Activated gamma-delta T cell treated with Interleukin-2 at 50 U/mL for 16 hours (primary cell): ENCODE measurements at places on chromosomes 2 and 18.
A peak's percentile ranks its signal among the peaks of the same experiment; 100 is the strongest.

- no peak for DNase-seq
These were observed 357.1 kb downstream of the EN1 start for GRCh38 chr2:118490330-118490729.

- no peak for DNase-seq
These were observed 1216.1 kb upstream of the FAM98A start for GRCh38 chr2:34815052-34815741.

DNA sequence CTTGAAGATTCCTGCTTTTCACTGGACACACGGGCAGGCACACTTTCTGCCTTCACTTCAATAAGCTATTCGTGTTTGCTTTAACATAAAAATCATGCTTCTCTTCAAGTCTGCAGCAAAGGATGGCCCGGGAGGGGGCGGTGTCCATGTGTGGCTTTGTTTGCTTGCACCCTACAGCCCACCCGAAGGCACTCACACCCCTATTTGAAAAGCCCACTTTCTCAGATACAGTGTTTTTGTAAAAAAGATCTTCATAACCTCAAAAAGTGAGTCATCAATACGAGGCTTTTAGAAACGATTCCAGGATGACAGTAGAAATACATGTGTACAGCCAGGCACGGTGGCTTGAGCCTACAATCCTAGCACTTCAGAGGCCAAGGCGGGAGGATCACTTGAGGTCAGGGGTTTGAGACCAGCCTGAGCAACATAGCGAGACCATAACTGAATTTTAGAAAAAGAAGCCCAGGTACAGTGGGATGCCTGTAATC is 36.5 kb upstream of the HPCAL1 start:
- DNase-seq: no peak

DNA sequence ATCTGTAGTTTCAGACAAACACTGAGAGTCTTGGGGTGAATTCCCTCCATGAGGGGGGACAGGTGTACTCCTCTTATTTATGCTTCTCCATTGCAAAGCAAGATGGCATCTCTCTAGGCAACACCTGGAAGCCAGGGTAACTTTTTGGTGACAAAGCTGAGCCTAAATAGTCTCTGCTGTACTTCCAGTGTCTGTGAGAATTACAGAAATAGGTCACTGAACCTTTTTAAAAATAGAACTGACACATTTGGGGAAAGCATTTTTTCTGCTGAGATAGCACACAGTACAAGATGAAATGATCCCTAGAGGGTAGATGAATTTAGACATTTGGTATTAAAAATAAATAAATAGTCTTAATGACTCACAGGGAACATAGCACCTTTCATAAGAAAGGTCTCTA is 71.7 kb upstream of the SP3 start:
- no peak for DNase-seq

DNA sequence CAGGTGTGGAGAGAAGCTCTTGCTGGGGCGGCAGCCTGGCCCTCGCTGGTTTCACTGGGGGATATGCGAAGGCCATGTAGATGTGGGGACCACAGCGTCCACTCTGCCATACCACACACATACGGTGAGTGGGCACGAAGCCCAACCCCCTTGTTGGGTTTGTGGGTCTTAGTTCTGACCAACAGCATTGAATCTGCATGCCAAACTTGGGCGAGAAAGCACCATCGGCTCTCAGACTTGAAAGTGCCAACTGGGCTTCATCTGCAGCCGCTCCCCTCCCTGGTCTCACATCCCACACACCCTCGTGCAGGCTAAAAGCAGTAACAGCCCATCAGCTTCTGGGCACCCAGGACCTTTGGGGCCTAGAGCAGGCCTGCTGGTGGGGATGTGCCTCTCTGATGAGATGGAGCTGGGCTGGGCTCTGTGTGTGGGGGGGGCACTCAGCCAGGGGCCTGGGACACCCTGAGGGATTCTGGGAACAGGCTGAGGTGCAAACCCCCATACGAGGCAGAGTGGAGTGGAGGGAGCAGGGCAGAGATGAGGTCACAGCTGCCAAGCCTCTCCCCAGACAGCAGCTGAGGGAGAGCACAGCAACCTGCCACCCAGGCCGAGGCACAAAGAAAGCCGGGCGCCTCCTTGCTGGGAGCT is 264.4 kb downstream of the TWIST2 start:
- DNase-seq: no peak

GRCh38 chr2:148645539-148646230 is 1.1 kb downstream of the EPC2 start:
- peak; percentile 59 for DNase-seq

DNA sequence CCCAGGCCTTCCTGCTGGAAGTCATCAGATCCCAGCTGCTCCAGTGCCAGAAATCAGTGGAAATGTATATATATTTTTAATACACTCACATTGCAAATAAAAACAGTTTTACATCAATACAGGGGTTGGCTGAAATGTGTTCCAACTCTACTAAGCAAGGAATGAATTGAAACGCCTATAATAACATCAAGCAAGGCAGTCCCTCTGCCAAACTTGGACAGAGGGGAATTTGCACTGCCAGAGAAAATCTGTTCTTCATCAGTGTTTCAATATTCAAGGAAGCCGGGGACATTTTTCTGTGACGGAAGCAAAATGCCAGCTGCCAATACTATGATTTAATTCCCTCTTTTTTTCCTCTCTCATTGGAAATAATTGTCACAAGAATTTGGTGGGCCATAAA is 335.3 kb downstream of the TNS1 start:
- DNase-seq: no peak

DNA sequence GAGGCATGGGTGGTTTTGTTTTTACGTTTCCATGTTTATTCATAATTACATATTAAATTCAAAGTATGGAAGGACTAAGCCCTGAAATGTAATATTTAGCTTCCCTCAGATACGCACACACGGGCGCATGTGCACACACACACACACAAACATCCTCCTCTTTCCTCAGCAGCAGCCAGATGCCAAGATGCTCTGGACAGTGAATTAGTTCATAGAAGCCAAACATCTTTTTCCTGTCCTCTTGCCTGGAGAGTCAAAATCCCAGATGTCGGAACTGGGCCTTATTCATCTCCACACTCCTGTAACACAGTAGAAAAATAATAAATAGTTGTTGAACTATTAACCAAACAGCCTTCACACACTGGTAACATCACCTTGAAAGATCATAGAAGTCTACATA is 273.1 kb downstream of the SP3 start:
- no peak for DNase-seq

DNA sequence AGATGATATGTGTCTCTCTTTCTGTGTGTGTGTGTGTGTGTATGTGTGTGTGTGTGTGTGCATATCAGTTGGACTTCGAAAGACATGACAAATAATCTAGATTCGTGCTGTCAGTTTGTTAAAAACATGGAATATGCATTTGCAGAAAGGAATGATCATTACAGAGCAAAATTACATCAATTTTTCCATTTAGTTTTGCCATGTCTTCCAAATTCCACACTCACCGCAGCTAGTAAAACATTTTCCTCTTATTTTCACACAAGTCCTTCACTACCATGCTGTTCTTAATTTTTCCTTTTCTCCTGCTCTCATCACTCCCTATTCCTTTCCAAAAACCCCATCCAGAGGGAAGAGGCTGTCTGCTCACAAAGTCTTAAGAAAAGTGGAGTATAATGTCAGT is 1191.4 kb upstream of the SLC39A10 start:
- no peak for DNase-seq

- DNase-seq: no peak
These were observed 3.3 kb upstream of the ZBTB7C start for GRCh38 chr18:48412339-48412929.

DNA sequence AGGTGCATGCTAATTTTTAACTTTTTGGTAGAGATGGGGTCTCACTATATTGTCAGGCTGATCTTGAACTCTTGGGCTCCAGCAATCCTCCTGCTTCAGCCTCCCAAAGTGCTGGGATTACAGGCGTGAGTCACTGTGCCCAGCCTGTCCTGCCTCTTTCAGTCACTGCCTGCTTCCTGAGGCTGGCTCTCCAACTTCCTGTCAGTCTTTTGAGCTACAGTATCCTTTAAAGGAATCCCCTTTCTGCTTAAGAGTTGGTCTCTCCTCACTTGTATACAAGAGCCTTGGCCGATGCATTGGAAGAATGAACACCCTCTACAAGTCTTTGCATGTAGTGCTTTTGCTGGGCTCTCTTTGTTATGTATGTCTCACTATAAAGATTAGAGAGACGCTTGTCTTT is 88.4 kb upstream of the SMAD2 start:
- no peak for DNase-seq

GRCh38 chr18:10133516-10133915 is 219.7 kb downstream of the VAPA start:
- no peak for DNase-seq

GRCh38 chr2:65026704-65027464 is 29.3 kb upstream of the CEP68 start:
- DNase-seq: no peak

- no peak for DNase-seq
These were observed 279.1 kb downstream of the ZEB2 start for GRCh38 chr2:144240656-144241339.
